ENCODE measurements at places on chromosomes 12 and 14.

DNA sequence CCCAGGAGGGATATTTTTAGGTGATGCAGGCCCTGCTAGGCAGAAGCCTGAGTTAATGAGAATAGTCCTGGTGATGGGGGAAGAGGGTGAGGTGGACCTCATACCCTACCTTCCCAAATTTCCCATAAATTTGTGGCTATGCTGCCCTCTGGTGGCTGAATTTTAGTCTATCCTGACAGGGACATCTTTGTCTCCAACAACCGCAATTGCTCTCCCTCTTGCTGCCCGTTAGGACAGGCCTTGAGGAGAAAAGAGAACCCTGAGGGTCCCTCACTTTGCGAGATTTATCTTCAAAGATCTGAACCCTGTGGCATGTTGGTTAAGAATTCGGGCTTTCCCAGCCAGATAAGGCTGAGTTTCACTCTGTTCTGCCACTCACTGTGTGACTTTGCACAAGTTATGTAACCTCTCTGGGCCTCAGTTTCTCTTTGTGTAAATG, 9.8 kb upstream of the ZNF385A start:
- peak; percentile 81 for DNase-seq

DNA sequence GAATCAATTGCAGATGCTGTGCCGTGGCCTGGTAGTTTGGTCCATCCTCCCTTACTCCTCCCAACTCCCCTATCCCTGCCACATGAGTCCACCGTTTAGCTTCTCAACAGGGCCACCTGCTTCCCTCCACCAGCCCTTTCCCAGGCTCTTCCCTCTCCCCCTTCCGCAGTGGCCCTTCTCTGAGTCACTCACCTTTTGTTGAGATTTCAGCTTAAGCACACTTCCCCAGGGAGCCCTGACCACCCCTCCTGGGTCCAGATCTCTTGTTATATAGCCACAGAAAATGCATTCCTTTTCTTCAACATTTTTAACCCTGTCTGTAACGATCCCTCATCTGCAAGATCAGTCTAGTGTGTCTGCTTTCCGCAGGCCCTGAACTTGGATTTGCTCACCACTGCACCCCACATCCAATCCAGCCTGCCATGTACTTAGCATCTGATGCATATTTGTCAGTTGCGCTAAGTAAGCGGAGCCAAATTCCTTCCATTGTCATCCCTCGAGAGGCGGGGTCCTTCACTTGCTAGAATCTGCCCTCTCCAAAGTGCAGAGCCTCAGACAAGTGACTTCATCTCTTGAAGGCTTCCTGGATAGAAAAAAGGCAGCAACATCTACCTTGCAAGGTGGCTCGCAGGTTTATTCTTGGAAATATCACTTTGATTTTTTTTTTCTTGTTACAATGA, 41.1 kb downstream of the TMEM63C start:
- no peak for DNase-seq

DNA sequence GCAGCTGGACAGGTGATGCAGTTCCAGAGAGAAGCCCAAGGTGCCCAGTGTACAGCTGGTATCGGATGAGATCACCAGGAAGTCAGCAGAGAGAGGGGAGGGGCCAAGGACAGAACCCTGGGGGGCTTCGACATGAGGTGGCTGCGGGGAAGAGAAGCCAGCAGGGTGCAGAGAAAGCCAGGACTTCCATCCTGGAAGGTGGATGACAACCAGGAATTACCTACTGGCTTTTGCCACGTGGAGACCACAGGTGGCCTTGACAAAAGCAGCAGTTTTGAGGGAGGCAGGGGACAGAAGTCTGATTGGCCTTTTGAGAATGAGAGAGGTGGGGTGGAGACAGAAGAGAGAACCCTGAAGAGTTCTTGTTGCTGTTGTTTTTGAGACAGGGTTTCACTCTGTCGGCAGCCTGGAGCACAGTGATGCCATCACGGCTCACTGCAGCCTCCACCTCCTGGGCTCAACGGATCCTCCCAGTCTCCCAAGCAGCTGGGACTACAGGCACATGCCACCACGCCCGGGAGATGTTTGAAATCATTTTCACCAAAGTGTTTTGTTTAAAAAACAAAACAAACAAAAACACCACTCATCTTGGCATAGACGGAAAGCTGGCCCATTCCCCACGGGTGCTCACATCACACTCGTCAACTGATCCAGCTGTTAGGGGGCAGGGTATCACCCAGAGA, 35.2 kb downstream of the CDC42BPB start:
- no peak for DNase-seq

- peak; percentile 73 for DNase-seq
These were observed 2.4 kb downstream of the TMEM121 start for GRCh38 chr14:105528586-105529318.

DNA sequence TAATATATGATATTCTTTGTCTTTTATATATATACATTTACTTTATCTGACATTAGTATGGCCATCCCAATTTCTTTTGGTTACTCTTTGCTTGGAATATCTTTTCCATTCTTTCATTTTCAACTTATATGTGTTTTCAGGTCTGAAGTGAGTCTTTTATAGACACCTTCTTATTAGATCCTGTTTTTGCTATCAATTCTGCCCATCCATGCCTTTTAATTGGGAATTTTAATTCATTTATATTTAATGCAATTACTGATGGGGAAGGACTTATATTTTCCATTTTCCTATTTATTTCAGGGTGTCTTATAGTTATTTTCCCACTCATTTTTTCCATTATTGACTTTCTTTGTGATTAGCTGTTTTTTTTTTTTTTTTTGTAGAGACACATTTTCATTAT, 43.4 kb downstream of the GABARAPL1 start:
- no peak for DNase-seq

- no peak for DNase-seq
These were observed 158.7 kb downstream of the SYT1 start for GRCh38 chr12:79023261-79023660.

GRCh38 chr14:83133981-83134645, 1600.5 kb upstream of the SEL1L start:
- DNase-seq = no peak
